ENCODE measurements at places on chromosomes 2 and 18. TPM values are rescaled to one million over a fixed set of nuclear protein-coding genes. Genes with fewer than 3 reads are reported as not detected.

DNA sequence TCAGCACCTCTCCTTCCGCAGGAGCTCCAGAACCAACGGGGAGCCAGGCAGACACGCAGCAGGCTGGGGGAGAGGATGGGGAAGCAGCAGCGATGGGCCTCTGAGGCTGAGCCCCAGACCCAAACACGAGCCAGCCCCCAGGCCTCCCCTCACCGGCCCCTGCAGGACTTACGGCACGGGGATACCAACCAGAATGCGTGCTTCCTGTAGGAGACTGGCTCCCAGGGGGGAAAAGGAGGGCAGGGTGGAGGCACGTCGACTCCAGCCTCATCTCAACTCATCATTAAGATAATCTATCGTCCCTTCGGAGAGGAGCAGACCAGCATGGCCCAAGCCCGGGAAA lies 495.1 kb upstream of the MYT1L start:
- H3K4me1 ChIP-seq = no peaks in the 10 kb centered on the region
- H3K36me3 ChIP-seq = no peaks in the 10 kb centered on the region
- no peak overlapping the region for H3K27ac ChIP-seq
- peaks cover 2% of the 10 kb centered on the region for H3K27me3 ChIP-seq

- no peak overlapping the region for H3K27ac ChIP-seq
- no peak for DNase-seq
- H3K36me3 ChIP-seq = no peaks in the 10 kb centered on the region
- H3K4me3 ChIP-seq = no peak overlapping the region
- peaks cover 16% of the 10 kb centered on the region for H3K27me3 ChIP-seq
Measured at GRCh38 chr18:49669403-49669802, 107.5 kb downstream of the LIPG start.

DNA sequence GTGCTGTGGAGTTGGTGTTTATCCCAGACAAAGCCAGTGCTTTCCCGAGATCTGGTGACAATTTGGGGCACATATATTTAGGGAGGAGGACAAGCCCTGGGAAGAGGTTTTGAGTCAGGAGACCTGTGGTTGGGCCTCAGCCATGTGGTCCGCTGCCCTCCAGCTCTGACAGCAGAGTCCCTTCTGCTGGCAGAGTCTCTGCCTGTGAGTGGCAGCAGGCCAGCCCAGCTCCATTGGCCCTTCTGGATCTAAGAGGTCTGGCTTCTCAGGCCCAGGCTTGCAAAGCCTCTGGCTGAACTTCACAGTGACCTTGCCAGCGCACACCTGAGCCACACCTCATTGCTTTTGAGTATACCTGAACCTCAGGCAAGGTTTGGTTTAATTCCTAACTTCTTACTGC lies 115.3 kb downstream of the BCL2L11 start:
- no peaks in the 10 kb centered on the region for H3K36me3 ChIP-seq
- H3K4me3 ChIP-seq = no peak overlapping the region
- DNase-seq = no peak
- no peak overlapping the region for H3K27ac ChIP-seq

Gene CDH19
- not detected for total RNA-seq

DNA sequence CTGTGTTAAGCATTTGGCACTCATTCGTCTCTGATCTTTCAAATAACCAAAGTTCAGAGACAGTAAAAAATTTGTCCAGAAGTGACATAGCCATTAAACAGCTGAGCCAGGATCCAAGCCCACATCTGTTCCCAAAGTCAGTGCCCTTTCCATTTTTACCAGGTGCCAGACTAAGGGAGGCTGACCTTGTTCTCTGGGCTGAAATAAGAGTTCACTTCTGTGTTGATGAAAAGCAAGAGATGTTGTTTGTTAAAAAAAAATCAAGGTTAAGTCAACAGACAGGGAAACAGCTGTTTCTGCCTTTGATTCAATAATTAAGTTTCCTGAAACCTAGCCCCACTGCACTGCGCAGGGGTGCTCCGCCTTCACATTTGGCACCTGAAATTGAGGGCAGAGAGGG lies 117.1 kb downstream of the PRKRA start:
- H3K4me1 ChIP-seq = no peaks in the 10 kb centered on the region
- no peaks in the 10 kb centered on the region for H3K36me3 ChIP-seq
- peaks cover 8% of the 10 kb centered on the region for H3K27me3 ChIP-seq
- H3K4me3 ChIP-seq = no peak overlapping the region

- H3K36me3 ChIP-seq = no peaks in the 10 kb centered on the region
- H3K4me1 ChIP-seq = peaks cover 3% of the 10 kb centered on the region
- no peak overlapping the region for H3K4me3 ChIP-seq
- DNase-seq = no peak
Measured at GRCh38 chr18:32770666-32771168, 2.1 kb downstream of the KLHL14 start.

GRCh38 chr2:16126517-16127275 lies 186.3 kb downstream of the MYCN start:
- H3K27me3 ChIP-seq = no peaks in the 10 kb centered on the region
- H3K4me3 ChIP-seq = no peak overlapping the region
- no peak overlapping the region for H3K27ac ChIP-seq

All from activated CD8-positive, alpha-beta T cell treated with anti-CD3 and anti-CD28 coated beads for 36 hours (primary cell).